Stimulated activated CD8-positive, alpha-beta memory T cell treated with anti-CD3 and anti-CD28 coated beads, Interleukin-2, amount 100 ng/mL, for 48 hours (primary cell): ENCODE measurements at places on chromosomes 16 and 17.

- DNase-seq: no peak
Measured at GRCh38 chr17:45306623-45307022, 10.2 kb downstream of the MAP3K14 start.

GRCh38 chr17:45314741-45315647 is 1.8 kb downstream of the MAP3K14 start:
- DNase-seq: no peak

- peak; percentile 30 for DNase-seq
Measured at GRCh38 chr17:48814504-48814903, 2.5 kb downstream of the TTLL6 start.

DNA sequence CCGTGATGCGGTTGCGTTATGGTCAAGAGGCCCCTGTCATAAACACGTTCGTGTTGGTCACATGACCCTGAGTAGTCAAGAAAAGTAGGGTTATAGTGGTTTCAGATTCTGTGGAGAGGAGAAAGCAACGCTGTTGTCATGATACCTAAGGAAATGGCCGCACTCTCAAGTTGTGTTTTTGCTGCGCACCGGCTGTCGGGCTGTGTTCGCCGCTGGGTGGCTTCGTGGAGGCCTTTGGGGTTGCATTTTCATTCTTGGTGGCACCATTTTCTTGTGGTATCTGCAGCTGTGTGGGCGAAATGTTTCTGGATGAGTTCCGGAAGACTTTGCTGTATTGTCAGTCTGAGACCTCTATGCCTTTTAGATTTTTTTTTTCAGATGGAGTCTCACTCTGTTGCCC is 35.0 kb downstream of the DEF8 start:
- no peak for DNase-seq

- no peak for DNase-seq
Measured at GRCh38 chr16:5298202-5298601, 200.6 kb upstream of the EEF2KMT start.

DNA sequence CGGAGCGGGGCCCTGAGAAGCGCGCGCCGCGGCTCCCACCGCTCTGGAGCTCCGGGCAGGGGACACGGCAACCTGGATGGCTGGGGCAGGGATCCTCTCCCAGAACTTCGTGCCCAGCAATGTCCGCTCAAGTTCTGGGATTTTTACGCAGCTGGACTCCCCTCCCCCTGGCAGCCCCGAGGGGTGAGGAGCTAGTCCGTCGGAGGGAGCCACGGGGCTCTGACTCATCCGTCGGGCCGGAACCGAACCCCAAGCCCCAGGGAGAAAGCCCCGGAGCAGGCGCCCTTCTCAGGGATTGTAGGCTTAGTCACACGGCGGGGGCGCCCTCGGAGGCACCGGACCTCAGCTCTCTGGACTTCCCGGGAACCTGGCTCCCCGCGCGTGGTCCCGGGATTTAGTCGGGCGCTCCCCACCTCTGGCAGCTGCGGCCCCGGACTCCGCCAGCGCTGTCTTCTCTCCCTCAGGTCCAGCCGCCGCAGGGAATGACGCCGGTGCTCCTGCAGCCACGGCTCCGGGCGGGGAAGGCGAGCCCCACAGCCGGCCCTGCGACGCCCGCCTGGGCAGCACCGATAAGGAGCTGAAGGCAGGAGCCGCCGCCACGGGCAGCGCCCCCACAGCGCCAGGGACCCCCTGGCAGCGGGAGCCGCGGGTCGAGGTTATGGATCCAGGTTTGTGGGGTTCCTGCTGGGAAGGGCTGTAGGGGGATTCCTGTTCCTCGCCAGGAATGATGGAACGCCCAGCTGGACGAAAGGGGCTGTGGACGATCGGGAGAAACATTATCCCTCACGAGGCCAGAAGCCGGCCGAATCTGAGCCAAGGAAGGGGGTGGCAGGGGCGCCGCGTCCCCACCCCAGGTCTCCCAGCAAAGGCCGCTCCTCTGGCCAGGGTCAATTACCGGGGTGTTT is 830 bp downstream of the SPHK1 start:
- DNase-seq: peak; percentile 28

DNA sequence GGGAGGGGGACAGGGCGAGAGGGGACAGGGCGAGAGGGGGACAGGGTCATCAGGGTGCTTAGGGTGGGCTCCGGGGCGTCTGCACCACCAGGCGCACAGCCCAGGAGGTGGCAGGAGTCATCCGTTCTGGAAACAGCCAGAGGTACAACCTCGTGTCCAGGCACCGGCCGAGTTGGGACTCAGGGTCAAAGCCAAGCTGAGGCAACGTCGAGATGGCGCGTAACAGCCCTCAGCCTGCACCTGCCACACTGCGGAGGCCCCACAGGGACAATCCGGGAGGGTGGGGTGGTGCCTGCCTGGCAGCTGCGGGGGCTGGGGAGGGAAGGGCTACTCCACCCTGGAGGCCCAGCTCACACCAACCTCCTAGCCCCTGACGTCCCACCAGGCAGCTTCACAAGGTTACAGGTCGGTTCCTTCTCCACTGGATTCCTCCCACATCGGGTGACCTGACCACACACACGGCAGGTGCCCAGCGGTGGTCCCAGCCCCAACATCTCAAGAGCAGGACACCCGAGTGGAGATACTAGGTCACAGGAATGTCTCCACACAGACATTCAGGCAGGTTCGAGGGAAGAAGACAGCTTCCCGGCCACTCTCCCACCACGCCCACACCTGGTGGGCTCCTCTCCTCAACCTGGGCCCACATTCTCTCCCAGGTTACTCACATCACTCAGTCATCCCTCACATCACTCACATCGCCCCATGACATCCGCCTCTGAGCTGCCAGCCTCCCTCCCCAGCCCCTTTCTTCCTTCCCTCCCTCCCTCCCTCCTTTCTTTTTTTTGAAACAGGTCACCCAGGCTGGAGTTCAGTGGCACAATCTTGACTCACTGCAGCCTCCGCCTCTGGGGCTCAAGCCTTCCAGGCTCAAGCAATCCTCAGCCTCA is 47.3 kb downstream of the RPH3AL start:
- DNase-seq: no peak

- no peak for DNase-seq
Measured at GRCh38 chr17:57935833-57936807, 19.1 kb downstream of the CUEDC1 start.

DNA sequence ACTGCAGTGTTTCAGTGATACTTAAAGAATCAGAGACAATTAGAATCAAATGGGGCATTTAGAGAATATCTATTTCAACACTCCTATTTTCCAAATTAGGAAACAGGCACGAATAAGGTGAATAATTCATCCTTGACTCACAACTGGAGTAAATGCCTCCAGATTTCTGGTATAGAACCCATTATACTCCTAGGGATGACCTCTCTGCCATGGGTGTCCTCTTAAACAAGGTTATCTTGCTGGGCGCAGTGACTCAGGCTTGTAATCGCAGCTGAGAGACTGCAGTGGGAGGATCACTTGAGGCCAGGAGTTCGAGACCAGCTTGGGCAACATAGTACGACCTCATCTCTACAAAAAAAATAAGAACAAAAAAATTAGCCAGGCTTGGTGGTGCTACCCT is 139.8 kb upstream of the ELAC2 start:
- DNase-seq: no peak

DNA sequence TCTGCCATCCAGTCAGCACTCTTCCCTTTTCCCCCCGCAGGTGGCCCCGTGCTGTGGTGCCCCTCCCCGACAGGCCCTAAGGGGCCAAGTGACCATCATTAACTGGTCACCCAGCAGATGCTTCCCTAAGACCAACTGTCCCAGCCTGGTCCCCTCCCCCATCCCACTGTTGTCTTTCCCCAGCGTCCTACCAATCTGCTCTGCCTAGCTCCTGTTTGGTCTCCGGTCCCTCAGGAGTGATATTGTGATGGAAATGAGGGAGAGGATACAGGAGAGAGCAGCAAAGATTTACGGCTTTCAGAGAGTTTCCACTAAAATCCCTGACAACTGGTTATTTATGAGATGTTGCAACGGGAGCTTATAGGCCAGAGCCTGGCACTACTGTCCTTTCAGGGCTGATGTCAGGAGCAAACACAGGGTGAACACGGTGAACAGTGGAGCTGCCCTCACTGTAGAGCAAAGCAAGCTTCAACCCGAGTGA is 1.4 kb upstream of the TTLL6 start:
- DNase-seq: no peak

DNA sequence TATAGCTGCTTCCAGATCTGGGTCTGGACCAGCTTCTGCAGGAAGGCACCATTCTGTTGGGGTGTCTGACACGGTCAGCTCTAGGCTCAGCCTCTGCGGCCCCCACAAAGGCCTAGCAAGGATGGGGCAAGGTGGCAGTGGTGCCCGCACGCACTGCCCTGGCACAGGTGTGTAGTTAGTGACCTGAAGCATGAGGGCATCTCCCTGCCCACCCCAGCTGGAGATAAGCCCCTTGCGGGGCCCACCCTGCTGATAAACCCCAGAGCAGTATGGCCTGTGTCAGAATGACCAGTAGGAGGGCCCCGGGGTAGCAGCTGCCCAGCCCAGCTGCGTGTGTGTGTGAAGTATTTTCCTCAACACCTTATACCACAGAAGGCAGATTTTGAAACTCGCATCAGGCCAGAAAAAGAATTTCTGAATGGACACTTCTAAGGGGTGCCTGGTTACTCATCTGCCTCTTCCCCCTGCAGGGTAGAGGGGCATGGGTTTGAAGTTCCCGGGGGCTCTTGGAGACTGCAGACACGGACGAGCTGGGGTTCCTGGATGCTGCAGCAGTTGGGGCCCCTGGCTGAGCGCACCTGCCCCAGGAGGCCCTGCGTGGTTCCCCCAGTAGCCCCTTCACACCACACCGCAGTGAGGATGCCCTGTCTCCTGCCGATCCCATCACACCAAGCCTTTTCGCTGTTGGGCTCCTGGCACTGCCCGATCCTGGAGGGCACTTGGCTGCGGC is 4.5 kb downstream of the ARHGDIA start:
- DNase-seq: no peak

DNA sequence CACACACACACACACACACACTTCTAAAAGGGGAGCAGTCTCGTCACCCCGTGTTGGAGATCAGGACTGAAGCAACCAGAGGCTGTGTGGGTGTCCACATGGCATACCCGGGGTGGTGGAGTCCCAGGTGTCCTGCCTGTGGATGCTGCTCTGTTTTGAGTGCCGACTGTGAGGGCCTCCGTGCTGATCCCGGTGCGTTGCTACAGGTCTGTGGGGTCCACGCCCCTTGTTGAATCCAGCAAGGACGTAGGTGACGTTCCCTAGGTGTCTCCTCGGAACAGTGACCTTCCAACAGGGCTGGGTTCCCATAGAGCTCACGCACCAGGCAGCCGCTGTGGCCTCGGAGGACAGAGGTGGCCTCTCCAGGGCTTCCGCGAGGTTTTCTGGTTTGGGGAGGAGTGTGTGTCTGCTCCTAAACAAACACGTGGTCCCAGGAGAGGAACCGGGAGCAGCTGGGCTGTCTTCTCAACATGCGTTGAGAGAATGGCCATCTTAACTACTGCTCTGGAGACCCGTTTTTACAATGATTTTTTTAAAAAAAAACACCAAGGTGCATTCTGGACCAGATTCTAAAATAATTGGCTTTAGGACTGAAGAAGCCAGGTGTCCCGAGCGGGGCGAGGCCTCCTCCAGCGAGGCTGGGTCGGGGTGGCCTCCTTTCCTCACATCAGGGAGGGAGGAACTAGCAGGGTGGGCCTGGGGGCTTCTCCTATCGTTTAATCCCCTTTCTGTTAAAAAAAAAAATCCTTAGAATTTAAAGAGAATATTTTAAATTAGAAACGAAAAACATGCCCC is 100.6 kb upstream of the ZNF750 start:
- no peak for DNase-seq
